Mononuclear cell (primary cell): ENCODE measurements at places on chromosomes 3 and 15. TPM values are rescaled to one million over a fixed set of nuclear protein-coding genes. Genes with fewer than 3 reads are reported as not detected.

Gene GNAT1
- total RNA-seq = not detected

Gene CHRM5
- total RNA-seq = not detected

Gene SCN11A
- total RNA-seq = under 0.01 TPM

Gene CYP1A1
- not detected for total RNA-seq

Gene SNURF
- total RNA-seq = 25.6 TPM

Gene SLC9A9
- total RNA-seq = 15.1 TPM

Gene BNC1
- not detected for total RNA-seq

Gene LRTM1
- not detected for total RNA-seq

Gene GALNT15
- total RNA-seq = not detected

Gene SENP8
- 0.21 TPM for total RNA-seq

Gene MAGEF1
- 5.0 TPM for total RNA-seq

Gene FAM81A
- 0.94 TPM for total RNA-seq

Gene GPR176
- 0.21 TPM for total RNA-seq

Gene GPR171
- 10.6 TPM for total RNA-seq

Gene CDC25A
- total RNA-seq = 0.21 TPM

Gene TMEM45A
- 0.73 TPM for total RNA-seq

Gene CAV3
- total RNA-seq = not detected
